Activated T-cell treated with anti-CD3 and anti-CD28 coated beads for 1 hour (primary cell): ENCODE measurements at places on chromosomes 2 and 18.

- no peak for DNase-seq
Measured at GRCh38 chr18:79774111-79774510, 23.6 kb upstream of the KCNG2 start.

- no peak for DNase-seq
Measured at GRCh38 chr2:53407363-53408080, 360.1 kb upstream of the CHAC2 start.

- no peak for DNase-seq
Measured at GRCh38 chr2:197145471-197146056, 165.0 kb downstream of the ANKRD44 start.

DNA sequence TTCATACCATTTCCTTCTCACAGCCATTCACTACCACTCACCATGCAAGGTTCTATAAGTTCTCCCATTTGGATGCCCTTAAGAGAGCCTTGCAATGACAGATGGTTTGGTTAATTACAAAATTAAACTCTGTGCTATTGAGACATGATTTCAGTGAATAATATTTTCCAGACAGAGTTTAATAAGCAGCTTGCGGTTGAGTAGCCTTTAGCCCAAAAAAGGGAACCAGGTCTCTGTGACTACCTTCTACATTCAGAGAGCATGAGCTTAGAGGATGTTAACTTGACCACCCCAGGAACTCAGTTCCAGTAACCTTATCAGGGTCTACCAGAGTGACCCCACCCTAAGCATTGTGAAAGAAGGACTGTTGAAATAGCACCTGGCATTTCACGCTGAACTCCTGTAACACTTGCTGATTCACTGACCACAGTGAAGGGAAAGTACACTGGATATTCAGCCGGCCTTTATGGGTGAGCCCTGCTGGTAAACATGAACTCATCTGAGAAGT, 1173.1 kb upstream of the ZEB2 start:
- no peak for DNase-seq

- no peak for DNase-seq
Measured at GRCh38 chr2:68650645-68651044, 7.3 kb downstream of the PROKR1 start.

- no peak for DNase-seq
Measured at GRCh38 chr18:22999212-22999611, 66.1 kb downstream of the RBBP8 start.

DNA sequence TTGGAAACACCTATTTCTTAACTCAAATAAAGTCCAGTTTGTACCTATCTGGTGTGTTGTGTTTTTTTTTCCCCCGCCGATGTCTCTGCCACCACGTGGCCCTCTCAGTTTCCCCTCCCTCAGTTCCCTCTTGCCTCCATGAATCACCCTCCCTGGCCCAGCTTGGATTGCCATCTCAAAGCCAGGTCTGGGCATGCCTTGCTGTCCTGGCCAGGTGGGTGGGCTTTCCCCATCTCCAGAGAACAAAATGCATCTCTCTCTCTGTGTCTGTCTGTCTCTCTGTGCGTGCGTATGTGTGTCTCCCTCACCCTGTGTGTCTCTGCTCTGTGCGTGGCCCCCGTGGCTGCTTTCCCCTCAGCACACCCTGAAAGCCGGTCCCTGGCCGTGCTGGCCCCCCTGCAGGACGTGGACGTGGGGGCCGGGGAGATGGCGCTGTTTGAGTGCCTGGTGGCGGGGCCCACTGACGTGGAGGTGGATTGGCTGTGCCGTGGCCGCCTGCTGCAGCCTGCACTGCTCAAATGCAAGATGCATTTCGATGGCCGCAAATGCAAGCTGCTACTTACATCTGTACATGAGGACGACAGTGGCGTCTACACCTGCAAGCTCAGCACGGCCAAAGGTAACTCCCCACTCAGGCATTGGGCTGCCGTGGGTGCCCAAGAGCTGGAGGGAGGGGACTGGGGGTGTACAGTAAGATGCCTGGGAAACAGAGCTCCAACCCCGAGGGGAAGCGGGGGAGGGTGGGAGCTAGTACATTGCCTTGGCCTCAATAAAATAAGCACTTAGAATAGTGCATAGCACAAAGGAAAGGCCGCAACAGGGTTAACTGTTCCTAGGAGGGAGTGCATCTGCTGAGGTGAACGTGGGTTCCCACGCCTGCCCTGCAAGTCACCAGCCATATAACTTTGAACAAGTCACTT, 31.6 kb upstream of the GMPPA start:
- DNase-seq: no peak

- peak; percentile 54 for DNase-seq
Measured at GRCh38 chr2:134668821-134669220, 50.0 kb downstream of the TMEM163 start.

- DNase-seq: no peak
Measured at GRCh38 chr18:23553887-23554286, 32.4 kb downstream of the NPC1 start.

DNA sequence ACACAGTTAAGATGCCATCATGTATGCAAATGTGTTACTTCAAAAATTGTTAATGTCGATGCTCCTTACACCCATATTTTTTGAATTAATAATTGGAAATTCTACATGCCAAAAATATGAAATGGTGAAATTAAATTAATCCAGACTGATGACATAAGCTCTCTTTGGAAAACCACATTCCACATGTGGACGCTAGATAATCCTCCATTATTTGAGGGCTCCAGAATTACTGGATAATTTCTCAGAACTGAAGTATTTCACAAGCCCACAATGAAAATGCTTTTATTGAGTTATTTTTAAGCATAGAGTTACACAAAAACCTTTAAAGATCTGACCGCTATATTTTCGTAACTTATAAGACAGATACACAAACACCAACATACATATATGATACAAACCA, 47.8 kb downstream of the FARSB start:
- DNase-seq: no peak

GRCh38 chr2:218827701-218828476, 3.7 kb downstream of the PRKAG3 start:
- no peak for DNase-seq
